ENCODE measurements at places on chromosomes 5 and 9. TPM values are rescaled to one million over a fixed set of nuclear protein-coding genes. Genes with fewer than 3 reads are reported as not detected.

GRCh38 chr5:163456029-163456589, 3.8 kb downstream of the NUDCD2 start:
- H3K27ac ChIP-seq: no peak overlapping the region
- no peaks in the 10 kb centered on the region for H3K4me1 ChIP-seq
- DNase-seq: no peak
- peaks cover 3% of the 10 kb centered on the region for H3K36me3 ChIP-seq

DNA sequence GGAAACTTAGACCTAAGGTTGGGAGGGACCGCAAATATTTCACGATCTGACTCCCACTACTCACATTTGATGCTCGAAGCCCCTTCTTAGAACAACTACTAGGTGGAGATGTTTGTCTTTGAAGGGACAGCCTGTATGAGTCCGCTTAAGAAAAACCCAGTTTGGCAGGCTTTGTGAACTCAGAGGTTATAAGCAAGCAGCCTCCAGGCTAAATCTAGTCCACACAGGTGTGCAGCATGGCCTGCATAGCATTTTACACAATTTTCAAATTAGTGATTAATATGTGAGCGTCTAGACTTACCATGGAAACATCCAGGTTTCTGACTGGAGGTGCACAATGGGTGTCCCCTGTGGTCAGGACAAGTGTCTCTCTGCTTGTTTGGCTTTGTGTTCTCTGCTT, 127.1 kb downstream of the KIF4B start:
- no peak overlapping the region for H3K4me3 ChIP-seq
- DNase-seq: no peak
- H3K4me1 ChIP-seq: no peaks in the 10 kb centered on the region
- H3K36me3 ChIP-seq: no peaks in the 10 kb centered on the region

DNA sequence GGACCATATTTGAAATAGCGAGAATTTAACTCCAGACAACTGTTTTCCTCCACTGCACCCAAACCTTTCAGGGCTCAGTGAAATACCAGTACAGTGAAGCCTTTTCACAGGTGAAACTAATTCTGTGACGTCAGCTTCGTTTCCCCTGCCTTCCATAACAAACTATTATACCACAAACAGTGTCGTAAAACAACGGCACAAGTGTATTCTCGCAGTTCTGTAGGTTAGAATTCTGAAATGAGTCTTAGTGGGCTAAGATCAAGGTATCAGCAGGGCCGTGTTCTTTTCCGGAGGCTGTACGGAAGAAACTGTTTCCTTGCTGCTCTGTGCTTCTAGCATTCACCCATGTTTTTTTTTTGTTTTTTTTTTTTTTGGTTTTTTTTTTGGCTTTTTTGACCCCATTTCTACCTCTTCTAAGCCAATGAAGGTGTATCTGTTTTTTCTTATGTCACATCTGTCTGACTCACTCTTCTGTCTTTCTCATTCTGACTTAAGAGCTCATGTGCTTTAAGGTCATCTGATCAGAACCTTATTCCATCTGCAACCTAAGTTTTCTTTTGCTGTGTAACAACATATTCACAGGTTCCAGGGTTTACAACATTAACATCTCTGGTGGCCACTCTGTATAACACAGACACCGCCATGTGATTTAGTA, 20.1 kb downstream of the ISOC1 start:
- H3K4me1 ChIP-seq: no peaks in the 10 kb centered on the region
- no peaks in the 10 kb centered on the region for H3K27me3 ChIP-seq
- H3K27ac ChIP-seq: no peak overlapping the region
- H3K36me3 ChIP-seq: no peaks in the 10 kb centered on the region
- H3K4me3 ChIP-seq: no peak overlapping the region

DNA sequence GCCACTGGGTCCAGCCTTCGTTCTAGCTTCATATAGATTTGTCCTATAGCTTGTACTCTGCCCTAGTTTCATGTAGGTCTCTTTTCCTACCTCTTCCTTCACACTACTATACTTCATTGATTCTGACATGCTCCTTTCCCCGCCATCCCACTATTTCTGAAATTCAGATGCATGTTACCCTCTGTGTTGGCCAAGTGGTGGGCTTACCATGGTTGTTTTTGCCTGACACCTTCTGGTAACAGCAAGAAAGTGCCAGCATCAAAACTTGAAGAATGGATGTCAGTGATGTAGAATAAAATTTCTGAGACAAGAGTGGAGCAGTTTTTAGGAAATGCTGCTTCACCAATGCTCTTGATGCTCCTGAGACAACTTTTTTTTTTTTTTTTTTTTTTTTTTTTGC, 19.5 kb upstream of the SERINC5 start:
- no peaks in the 10 kb centered on the region for H3K4me1 ChIP-seq
- peak; percentile 79 for DNase-seq
- H3K27ac ChIP-seq: no peak overlapping the region
- no peaks in the 10 kb centered on the region for H3K27me3 ChIP-seq
- H3K4me3 ChIP-seq: no peak overlapping the region

DNA sequence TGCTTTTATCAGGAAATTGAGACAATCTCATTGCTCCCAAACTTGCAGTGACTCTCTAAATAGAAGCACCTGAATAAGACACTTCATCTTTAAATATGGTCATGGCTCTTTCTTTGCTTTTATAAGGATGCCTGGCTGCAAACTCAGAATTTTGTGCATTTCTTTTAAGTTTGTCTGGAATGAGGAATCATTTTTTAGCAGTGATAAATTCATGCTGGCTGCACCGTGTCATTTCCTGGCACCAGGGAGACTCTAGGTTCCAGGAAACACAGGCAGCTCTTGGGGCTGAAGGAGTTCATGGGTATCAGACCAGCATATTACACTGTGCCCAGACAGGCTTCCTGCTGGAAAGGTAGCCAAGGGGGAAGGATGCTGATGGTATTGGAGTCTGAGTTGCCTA, 109.9 kb downstream of the NUDT12 start:
- H3K4me1 ChIP-seq: no peaks in the 10 kb centered on the region
- no peak overlapping the region for H3K27ac ChIP-seq
- no peak for DNase-seq
- no peaks in the 10 kb centered on the region for H3K36me3 ChIP-seq
- H3K27me3 ChIP-seq: no peaks in the 10 kb centered on the region

GRCh38 chr5:64949331-64949730, 180.6 kb downstream of the CWC27 start:
- no peaks in the 10 kb centered on the region for H3K36me3 ChIP-seq
- no peaks in the 10 kb centered on the region for H3K4me1 ChIP-seq
- H3K4me3 ChIP-seq: no peak overlapping the region
- no peaks in the 10 kb centered on the region for H3K27me3 ChIP-seq
- DNase-seq: no peak
- H3K27ac ChIP-seq: no peak overlapping the region

DNA sequence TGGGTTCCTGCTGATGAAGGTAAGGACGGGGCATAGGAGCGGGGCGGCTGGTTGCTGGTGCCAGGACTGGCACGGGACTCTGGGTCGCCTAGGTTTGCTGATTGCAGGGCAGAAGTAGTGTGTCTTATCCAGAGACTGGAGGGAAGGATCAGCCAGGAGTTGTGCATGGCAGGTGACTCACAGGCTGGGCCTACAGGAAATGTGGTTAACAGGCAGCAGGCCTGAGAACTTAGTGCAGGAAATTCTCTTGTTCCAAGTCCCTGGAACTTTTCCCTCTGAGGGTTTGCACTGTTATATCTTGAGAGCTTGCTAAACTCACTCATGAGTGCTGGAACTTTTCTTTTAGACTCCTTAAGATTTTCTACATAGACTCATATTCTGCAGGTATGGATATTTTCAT, 95.1 kb downstream of the ANXA2R start:
- H3K36me3 ChIP-seq: no peaks in the 10 kb centered on the region
- peaks cover 2% of the 10 kb centered on the region for H3K4me1 ChIP-seq
- H3K27ac ChIP-seq: no peak overlapping the region
- H3K4me3 ChIP-seq: no peak overlapping the region

The REEP2 gene
- total RNA-seq: 1.9 TPM

GRCh38 chr5:126481243-126481642, 58.0 kb downstream of the GRAMD2B start:
- no peak overlapping the region for H3K27ac ChIP-seq
- no peaks in the 10 kb centered on the region for H3K27me3 ChIP-seq
- peaks cover 2% of the 10 kb centered on the region for H3K4me1 ChIP-seq
- no peak overlapping the region for H3K4me3 ChIP-seq
- DNase-seq: no peak

GRCh38 chr5:153559926-153560325, 69.5 kb downstream of the GRIA1 start:
- no peak overlapping the region for H3K4me3 ChIP-seq
- H3K27ac ChIP-seq: no peak overlapping the region
- H3K4me1 ChIP-seq: no peaks in the 10 kb centered on the region
- H3K27me3 ChIP-seq: no peaks in the 10 kb centered on the region
- DNase-seq: no peak
- no peaks in the 10 kb centered on the region for H3K36me3 ChIP-seq

DNA sequence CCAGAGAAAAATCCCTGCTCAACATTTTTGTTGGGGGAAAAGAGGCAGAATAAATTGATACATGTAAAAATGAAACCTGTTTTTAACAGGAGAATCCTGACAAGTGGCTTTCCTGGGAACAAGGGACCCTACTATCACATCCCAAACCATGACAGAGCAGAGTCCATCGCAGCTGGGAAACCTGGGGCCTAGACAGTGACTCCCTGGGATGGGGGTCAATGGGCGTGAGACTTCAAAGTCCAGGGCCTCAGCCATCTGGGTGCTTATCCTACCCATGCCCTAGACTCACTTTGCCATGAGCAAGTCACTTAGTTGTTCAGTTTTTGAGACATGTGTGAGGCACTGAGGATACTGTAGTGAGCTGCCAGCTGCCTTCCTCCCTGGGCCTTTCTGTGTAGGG, 5.7 kb downstream of the TCOF1 start:
- no peak overlapping the region for H3K4me3 ChIP-seq
- no peak overlapping the region for H3K27ac ChIP-seq
- no peaks in the 10 kb centered on the region for H3K4me1 ChIP-seq

GRCh38 chr9:89317282-89317681, 1.0 kb upstream of the SECISBP2 start:
- no peak for DNase-seq
- peaks cover 4% of the 10 kb centered on the region for H3K4me1 ChIP-seq
- H3K27ac ChIP-seq: no peak overlapping the region
- no peaks in the 10 kb centered on the region for H3K36me3 ChIP-seq
- peak overlapping the region; percentile 77 for H3K4me3 ChIP-seq
- H3K27me3 ChIP-seq: no peaks in the 10 kb centered on the region

The ZDHHC12 gene
- 39.9 TPM for total RNA-seq

- no peaks in the 10 kb centered on the region for H3K4me1 ChIP-seq
- H3K27me3 ChIP-seq: no peaks in the 10 kb centered on the region
- no peaks in the 10 kb centered on the region for H3K36me3 ChIP-seq
Observed at GRCh38 chr5:36897616-36898015, 21.0 kb downstream of the NIPBL start.

GRCh38 chr9:7130266-7130820, 372.6 kb downstream of the KDM4C start:
- H3K36me3 ChIP-seq: no peaks in the 10 kb centered on the region
- H3K27me3 ChIP-seq: no peaks in the 10 kb centered on the region
- H3K4me3 ChIP-seq: no peak overlapping the region
- no peak for DNase-seq

DNA sequence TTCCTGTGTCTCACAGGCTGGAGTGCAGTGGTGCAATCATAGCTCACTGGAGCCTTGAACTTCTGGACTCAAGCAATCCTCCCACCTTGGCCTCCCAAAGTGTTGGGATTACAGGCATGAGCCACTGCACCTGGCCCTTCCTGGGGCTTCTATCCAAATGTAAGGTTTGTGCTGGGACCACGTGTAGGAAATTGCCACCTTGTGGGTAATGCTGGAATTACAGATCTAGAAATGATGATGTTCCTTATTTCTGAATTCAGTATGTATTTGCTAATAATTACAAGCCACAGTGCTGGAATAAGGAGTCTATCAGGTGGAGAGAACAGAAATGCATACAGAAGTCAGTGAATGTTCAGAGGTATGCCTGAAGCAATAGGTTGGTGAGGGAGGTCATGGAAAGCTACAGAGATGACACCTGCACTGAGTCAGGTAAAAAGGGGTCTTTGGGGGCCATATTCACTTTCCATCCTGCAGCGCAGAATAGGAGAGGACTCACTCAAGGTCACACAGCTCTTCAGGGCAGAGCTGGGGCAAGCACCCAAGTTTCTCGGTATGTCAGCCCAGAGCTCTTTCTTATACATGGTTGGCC, 8.8 kb upstream of the IGFBPL1 start:
- no peaks in the 10 kb centered on the region for H3K36me3 ChIP-seq
- H3K4me1 ChIP-seq: no peaks in the 10 kb centered on the region
- H3K27me3 ChIP-seq: no peaks in the 10 kb centered on the region
- no peak for DNase-seq

The TRPM3 gene
- total RNA-seq: 11.4 TPM

DNA sequence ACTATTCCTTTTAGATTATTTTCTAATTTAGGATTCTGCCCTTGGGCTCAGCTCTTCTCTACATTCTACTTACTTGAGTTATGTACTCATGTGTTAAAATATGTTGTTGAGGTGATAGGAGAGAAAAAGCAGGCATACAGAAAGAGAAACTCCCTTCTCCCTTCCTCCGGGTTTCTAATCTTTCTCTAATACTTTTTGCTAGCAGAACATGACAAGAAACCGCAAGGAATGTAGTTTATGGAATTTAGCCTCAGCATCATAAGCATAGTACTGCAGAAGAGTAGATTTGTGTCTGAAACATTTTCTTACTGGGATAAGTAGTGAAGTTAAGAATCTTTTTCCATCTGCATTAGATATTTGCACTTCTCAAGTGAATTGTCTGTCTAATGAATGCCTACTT, 139.5 kb upstream of the CYLC2 start:
- no peaks in the 10 kb centered on the region for H3K27me3 ChIP-seq
- no peak overlapping the region for H3K4me3 ChIP-seq
- no peak for DNase-seq
- H3K27ac ChIP-seq: no peak overlapping the region
- H3K36me3 ChIP-seq: no peaks in the 10 kb centered on the region

- H3K4me3 ChIP-seq: no peak overlapping the region
- no peak overlapping the region for H3K27ac ChIP-seq
- no peaks in the 10 kb centered on the region for H3K27me3 ChIP-seq
- H3K4me1 ChIP-seq: peaks cover 2% of the 10 kb centered on the region
- DNase-seq: peak; percentile 36
- no peaks in the 10 kb centered on the region for H3K36me3 ChIP-seq
Observed at GRCh38 chr5:54234304-54234933, 76.0 kb downstream of the ARL15 start.

The MARCOL gene
- not detected for total RNA-seq

DNA sequence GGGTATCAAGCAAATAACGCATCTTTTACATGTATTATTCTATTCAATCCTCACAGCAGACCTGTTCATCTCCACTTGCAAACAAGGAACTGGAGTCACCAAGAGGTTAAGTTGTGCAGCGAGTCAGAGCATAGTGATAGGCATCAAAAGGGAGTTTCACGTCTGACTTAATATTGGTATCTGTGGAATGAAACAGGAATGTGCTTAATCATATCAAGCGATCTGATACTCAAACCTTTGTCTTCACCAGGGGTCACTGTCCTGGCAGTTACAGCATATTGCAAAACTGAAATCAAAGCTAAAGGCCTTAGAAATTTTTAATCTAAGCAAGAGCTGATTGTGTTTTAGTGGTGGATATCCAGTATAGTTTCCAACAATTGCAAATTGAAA, 271.6 kb downstream of the PLK2 start:
- H3K4me1 ChIP-seq: no peaks in the 10 kb centered on the region
- no peak overlapping the region for H3K4me3 ChIP-seq
- DNase-seq: no peak
- no peak overlapping the region for H3K27ac ChIP-seq

GRCh38 chr5:43358726-43359125, 45.5 kb upstream of the HMGCS1 start:
- H3K4me1 ChIP-seq: no peaks in the 10 kb centered on the region
- H3K4me3 ChIP-seq: no peak overlapping the region
- no peaks in the 10 kb centered on the region for H3K36me3 ChIP-seq

The ANKRD31 gene
- 0.38 TPM for total RNA-seq

GRCh38 chr9:125131778-125132177, 11.6 kb downstream of the SCAI start:
- no peak for DNase-seq
- no peaks in the 10 kb centered on the region for H3K4me1 ChIP-seq
- H3K27ac ChIP-seq: no peak overlapping the region

The LCN9 gene
- total RNA-seq: not detected
